AG09309 (cell line): ENCODE measurements at places on chromosomes 12 and 14.

- DNase-seq = no peak
Measured at GRCh38 chr12:90163975-90164374, 455.3 kb upstream of the ATP2B1 start.

- DNase-seq = no peak
Measured at GRCh38 chr14:93086441-93087055, 29.2 kb downstream of the ITPK1 start.

DNA sequence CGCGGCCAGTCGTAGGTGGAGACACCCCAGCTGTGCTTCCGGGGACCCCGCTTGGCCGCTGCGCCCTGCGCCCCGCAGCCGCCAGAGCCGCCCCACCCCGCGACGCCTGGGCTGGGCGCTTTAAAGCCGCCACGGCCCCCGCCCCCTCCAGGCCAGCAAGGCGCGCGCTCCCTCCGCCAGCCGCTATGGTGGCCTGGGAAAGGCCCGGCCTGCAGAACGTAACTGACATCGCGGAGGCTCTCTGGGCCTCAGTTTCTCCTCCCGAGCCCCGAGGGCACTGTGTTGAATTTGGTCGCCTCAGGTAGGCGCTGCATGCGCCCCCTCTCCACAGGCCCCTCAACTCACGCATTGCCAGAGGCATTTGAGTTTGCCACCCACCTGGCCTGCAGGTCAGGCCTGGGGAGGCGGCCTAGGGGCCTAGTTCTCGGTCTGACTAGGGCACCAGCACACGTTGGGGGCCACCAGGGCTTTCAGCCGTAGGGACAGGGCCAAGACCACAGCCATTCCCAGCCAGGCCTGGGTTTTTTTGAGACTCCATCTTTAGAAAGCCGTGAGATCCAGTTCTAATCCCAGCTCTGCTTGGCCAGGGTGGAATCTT lies at the start of gene NGB:
Gene NGB, minus strand, starts transcription at position 94 of the 598 bp plus-strand sequence. CDS start 269 bp downstream, outside the sequence.
- DNase-seq = no peak

DNA sequence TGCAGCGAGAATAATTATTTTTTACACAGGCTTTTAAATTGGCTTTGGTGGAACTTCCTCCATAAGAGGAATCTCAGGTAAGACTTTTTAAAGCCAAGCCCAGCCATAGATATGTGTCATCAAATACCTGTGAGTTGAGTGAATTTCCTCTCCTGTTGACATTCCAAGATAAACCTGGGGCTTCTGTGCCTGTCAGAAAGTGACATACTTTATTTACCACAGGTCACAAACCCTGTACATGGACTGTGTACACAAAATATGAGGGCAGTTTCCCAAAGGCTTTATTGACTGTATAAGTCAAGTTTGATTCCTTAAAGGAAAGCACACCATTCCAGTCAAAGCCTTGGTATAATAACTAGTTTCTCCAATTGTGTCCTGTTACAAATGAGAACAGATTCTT lies 25.9 kb upstream of the SRSF5 start:
- DNase-seq = no peak

GRCh38 chr14:35867280-35867629 lies 41.1 kb downstream of the BRMS1L start:
- no peak for DNase-seq

DNA sequence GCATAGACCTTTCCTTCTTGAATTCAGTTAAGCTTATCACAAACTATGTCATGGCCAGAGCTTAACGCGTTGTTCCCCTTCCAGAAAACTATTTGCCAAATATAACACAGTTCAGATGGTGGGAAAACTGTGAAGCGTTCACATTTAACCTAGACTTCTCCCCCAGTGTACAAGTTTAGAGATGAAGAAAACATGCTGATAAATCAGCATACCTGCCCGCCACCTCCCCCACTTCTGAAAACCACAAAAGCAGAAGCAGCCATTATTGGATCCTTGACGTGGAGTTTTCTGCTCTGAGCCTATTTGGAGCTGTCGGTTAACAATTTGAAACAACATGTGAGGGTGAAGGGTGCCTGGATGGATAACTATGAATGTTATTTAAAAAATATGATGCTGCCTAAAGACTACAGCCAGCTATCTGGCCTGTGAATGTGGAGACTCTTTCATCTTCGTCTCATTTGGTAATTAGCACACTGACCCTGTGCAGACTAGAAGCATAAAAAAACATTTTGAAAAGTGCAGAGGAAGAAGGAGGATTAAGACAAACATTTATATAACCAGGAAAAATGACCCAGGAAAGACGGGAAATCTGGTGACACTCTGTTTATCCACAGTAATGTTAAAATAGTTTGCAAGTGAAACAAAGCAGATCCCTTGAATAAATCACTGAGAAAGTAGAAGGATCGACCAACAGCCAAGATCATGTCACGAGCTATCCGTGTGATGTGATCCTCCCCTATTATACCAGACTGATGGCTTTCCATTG lies 408.2 kb downstream of the AEBP2 start:
- no peak for DNase-seq
